ENCODE measurements at places on chromosomes 16 and 17.

- no peak for DNase-seq
These were observed 15.2 kb downstream of the NXPH3 start for GRCh38 chr17:49590874-49591273.

- no peak for DNase-seq
These were observed 188.0 kb upstream of the TNRC6C start for GRCh38 chr17:77770331-77771105.

DNA sequence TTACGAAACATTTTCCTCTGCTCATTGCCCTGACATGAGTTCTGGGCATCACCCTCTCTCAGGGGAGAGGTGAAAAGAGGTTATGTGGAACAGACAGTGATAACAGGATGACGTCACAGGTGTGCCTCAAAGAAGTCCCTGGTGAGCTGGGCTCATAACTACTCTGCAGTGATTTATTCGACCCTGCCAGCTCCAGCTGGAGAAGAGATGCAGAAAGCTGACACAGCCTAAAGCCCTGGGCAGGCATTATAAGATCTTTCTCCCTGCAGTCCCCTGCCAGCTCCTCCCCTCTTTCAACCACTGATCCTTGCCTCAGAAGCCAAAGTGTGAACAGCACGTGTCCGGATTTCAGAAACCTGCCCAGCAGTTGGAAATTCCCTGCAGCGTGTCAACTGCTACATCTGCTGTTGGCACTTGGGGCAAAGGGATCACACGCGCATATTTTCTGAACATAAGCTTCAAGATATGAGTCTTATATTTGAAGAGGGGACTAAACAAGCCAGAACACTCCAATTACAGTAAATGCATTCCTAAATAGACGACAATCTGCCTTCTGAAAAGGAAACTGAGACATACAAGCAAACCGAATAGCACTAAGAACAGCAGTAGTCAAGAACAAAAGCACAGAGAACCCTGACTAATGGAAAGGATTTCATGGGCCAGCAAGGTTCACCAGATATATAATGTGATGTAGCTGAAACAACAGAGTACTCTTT is 80.5 kb downstream of the SMG6 start:
- DNase-seq: peak; percentile 53

- no peak for DNase-seq
These were observed 155.0 kb upstream of the KCNJ18 start for GRCh38 chr17:21537302-21537701.

- DNase-seq: peak; percentile 65
These were observed 20.8 kb downstream of the NPRL3 start for GRCh38 chr16:117379-118365.

- DNase-seq: no peak
These were observed 5.9 kb downstream of the RNF43 start for GRCh38 chr17:58411408-58411894.

- DNase-seq: peak; percentile 18
These were observed 7.1 kb downstream of the IGSF6 start for GRCh38 chr16:21645261-21645721.

All from kidney tubule cell (primary cell).